AG09319 (cell line): ENCODE measurements at places on chromosomes 5 and 9.
A peak's percentile ranks its signal among the peaks of the same experiment; 100 is the strongest.

DNA sequence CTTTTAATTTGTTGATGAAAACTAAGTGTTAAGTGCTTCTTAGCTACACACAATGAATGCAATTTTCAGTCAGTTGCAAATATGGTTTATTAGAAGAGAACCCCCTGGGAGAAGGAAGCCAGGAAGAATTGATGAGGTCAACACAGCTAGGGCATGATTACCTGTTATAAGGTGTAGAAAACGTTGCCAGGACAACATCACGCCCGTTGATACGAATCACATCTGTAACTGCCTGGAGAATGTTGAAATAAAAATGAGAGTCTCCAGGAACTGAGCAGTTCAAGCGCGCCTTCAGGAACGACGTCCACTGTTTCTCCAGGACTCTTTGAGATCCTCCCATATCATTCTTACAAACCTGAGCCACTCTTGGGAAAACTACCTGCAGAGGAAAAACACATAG is 88.0 kb downstream of the SEMA6A start:
- DNase-seq: no peak

DNA sequence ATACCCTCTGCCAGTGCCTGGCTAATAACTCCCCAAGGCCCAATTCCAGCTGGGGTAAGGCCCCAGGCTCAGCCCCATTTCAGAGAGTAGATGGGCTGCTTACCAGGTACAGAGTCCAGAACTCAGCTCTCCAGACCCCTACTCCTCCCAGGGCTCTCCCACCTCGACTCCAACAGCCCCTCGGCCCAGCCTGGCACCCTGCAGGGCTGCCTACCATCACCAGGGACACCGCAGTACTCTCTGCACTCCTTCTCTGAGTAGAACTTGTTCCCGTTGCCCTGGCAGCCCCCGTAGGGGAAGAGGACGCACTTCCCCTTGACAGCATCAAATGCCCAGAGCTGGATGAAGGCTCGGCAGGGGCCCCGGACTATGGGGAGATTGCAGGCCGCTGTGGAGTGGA is 17.4 kb downstream of the AMBP start:
- no peak for DNase-seq

- DNase-seq: peak; percentile 52
Observed at GRCh38 chr5:177133096-177133852, at the start of gene NSD1. Gene NSD1 (plus strand): TSS chr5:177133773. CDS start chr5:177135104, 1,331 bp downstream.

DNA sequence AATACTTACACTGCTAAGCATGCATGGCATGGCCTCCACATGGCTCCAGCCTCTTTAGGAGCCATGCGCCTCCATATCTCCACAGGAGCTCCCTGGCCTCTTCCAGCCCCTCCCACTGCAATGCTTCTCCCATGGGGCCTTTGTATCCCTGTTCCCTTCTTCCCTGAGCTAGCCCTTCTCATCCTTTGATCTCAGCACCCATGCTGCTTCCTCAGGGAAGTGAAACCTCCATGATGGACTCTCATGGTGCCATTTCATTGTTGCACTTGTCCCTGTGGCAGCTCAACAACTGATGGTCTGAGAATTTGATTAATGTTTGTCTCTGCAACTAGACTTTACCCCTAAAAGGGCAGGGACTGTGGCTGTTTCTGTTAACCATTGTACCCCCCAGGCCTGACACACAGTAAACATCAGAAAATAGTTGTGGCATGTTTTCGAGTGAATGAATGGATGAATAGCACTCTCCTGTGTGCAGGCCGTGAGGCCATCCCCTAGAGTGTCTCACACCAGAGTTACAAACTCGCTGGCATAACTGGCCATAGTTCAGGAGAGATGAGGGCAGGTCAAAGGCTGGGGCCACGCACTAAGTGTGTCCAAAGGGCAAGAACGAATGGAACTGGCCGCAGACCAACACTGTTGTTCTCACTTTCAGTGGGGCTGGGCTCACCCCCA is 6.6 kb downstream of the IDNK start:
- no peak for DNase-seq

- no peak for DNase-seq
Observed at GRCh38 chr5:43461066-43461465, 22.6 kb downstream of the TMEM267 start.

- DNase-seq: no peak
Observed at GRCh38 chr5:39876146-39876545, 451.4 kb upstream of the DAB2 start.

GRCh38 chr9:135600296-135600817 is 38.8 kb downstream of the PAEP start:
- no peak for DNase-seq

GRCh38 chr9:88005240-88005639 is 30.9 kb upstream of the CDK20 start:
- DNase-seq: no peak

DNA sequence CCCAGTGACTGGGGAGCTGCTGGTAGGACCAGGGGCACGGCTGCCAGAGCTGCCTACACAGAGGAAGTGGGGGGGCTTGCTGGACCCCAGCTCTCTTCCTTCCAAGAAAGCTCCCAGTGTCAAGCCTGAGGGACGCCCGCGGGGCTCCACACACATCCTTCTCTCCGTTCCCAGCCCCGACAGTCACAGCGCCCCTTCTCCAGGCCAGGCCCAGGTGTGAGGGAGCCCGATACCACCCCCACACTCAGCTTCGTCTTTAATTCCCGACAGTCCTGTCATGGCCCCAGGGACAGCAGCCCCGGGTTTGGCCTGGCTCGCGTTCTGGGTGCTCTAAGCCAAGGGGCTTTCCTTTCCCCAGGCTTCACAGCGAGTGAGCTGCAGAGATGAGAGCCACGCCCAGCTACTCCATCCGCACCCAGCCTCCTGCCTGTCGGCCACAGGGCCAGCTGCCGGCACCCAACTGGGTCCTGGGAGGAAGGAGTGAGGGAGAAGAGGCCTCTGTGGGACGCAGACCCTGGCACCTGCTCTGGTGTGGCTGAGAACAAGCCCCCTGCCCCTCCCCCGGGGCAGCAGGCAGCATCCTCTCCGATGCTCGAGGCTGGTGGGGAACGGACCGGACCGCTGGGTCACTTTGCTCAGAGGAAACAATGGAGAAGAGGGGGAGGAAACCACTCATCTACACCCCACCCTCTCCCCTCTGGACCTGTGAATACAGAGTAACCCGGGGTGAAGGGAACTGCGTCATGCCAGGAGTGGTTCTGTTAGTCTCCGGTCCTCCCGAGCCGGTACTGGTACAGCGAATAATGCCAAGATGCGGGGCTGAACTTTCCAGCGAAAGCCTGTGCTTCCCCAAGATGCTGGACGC is 53.9 kb upstream of the PHYKPL start:
- DNase-seq: no peak

GRCh38 chr5:132179405-132179804 is 48.2 kb downstream of the P4HA2 start:
- DNase-seq: no peak

DNA sequence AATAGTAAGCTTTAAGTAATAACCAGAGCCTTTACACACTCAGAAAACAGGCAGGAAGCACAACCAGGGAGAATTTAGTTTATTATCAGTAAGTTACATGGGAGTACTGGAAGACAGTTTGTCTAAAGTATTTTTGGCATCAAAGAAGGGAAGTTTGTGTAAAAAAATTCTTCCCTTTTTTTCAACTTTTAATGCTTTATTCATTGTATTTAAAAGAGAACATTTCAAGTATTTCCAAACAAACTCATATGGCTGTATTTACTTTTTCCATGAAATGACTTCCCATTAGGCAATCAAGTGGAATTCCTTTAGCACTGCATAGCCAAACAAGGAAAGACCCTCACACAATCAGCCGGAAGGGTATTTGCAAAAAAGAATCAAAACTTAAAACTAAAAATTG is 26.7 kb downstream of the RNF145 start:
- DNase-seq: no peak

DNA sequence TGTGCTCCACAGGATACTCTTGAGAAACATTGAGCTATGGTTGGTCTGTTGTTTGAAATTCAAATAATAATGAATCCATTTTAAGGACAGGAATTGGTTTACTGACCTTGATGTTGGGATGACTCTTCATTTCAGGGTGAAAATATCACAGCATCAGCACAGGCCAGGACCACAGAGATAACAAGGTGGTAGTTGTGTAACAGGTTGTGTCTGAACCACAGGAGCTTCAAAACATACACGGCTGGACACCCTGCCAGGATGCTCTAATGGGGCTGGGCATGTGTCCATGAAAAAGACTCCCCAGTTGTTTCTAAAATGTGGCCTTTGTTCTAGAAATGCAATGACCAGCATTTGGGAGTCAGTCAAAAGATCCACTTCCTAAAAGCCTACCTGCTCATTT is 69.8 kb downstream of the ACO1 start:
- no peak for DNase-seq

DNA sequence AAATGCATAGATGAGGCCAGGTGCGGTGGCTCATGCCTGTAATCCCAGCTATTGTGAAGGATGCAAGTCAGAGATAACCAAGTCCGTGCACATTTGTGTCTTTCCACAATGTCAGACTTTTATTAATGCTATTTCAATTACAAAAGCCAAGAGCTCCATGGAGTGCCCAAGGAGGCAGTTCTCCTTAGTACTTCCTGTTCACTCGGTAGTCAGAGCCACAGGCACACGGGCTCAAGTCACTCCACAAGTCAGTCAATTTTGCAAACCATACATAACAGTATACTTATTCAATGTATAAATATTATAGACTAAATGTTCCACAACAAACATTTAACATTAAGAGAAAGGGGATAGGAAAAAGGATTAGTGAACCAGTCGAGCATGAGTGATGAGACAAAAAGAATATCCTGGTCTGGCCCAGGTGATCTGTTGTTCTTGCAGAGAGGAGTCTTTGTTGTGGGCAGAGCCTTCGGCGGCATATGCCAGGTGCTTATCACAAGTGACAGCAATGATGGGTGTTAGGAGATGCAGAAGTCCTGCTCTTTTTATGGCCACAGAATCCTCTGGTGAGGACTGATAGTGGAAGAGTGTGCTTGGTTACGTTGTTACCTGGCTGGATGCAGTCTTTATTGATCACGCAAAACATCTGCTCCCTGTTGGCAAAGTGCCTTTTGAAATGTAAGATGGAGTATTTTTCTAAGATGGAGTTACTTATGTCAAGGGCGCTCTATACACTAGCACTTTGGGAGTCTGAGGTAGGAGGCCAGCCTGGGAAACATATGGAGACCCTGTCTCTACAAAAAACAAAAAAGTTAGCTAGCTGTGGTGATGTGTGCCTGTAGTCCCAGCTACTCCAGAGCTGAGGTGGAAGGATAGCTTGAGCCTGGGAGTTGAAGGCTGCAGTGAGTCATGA is 167.0 kb upstream of the FBXL17 start:
- DNase-seq: no peak

DNA sequence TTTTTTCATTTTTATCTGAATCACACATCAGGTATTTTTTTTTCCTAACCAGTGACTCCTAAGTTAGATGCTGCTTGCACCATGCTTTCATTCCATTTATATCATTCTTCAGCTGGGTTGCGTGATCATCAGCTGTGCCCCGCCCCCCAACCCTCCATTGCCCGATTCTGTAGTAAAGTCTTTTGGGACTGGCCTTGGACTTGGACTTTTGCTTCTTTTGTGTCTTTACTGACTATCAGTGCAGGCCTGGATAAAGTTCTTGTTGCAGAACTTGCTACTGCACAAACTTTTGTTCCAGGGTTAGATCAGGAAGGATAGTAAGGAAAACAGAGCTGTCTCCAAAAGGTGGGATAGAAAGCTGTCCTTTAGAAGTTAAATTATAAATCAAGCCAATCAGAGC is 38.5 kb downstream of the SLC22A5 start:
- DNase-seq: no peak

DNA sequence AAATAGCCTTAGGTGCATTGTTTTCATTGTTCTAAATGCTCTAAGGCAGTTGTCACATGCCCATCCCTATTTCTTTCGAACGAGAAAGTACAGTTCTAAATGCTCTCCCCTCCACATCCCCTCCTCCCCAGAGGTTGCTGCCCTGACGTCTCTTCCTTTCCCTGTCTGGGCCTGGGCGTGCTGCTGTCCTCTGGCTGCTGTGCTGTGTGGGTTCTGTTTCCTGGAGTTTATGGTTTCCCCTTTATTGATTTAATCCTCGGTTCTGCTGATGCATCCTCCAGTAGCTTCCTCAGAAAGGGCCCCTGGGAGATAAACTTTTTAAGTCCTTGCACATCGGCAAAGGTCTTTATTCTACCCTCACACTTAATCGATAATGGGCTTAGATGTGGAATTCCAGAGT is 48.8 kb downstream of the MVB12B start:
- no peak for DNase-seq

DNA sequence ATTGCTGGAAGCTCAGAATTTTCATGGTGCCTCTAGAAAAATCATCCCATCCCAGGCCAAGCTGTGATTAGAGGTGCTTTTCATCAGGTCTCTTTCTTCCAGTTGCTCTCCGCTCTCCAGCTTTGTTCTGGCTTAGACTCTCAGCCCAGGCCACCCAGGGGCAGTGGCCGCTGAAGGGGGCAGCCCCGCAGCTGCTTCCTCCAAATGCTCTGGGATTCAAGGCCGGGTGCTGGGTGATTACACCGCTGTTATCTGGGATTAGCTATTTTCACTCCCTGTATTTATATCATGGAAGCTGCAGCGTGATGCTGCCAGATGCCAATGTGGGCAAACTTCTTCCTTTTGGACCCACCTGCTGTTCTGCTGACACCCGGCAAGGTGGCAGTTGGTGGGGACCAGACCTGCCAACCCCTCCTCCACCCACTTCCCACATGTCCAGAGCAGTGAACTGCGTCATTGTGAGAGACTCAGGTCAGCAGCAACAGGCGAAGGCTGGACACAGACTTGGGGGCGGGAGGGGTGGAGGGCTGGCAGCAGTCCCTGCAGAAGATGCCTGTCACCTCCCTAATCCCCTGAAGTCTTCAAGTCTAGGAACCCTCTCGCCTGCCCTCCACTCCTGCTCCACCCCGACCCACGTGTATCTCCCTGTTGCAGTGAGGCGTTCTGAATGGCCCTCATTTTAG is 33.9 kb upstream of the NKX2-5 start:
- no peak for DNase-seq

DNA sequence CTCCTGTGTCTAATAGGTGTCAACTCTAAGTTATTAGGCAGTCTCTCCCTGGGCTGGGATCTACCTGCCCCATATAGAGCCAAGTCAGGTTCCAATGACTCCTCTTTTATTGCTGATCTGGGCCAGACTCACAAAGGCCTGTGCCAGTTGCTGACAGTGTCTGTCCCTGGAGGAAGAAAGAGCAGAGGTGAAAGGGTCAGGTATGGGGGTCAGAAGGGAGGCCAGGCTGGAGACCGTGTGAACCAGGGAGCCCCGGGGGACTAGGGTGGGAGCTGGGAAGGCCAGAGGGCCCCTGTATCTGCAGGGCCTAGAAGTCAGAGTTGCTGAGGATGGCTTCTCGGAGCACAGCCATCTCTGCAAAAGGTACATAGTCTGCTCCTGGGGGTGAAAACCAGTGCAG is 3.5 kb upstream of the HINT2 start:
- no peak for DNase-seq
